CD4-positive, alpha-beta T cell (primary cell): ENCODE measurements at places on chromosomes 4 and X.
A peak's percentile ranks its signal among the peaks of the same experiment; 100 is the strongest.

DNA sequence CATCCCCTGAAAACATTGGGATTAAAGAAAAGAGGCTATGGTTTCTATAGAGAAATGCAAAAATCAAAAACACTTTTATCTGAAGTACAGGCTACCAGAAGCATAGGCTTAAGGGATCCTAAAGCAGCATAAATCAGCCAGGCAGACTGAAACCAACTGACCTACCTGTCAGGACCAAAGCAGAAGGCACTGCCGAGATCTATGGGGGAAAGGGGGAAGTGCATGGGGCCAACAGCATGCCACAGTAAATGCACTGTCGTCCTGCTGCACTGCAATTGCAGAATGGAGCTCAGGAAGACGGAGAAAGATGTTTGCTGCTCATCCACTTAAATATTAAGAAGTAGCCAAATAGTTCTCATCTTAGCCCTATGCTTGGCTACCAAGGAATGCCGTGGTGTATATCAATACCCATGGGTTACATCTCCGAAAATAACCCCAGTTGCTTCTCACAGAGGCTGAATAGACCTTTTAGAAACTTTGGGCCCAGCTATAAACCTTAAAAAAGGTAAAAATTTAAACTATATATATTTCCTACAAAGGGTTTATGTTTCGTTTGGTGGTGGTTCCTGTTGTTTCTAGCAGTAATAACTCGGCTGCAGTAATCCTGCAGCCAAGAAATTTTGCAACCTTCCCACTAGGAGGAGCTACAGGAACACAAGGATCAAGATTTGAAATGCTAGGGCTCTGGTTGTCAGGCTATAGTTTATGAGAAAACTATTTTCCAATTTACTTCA lies 312.2 kb upstream of the DIAPH2 start:
- no peak for DNase-seq

- no peak for DNase-seq
These were observed 27.4 kb downstream of the PHKA2 start for GRCh38 chrX:18956303-18957032.

DNA sequence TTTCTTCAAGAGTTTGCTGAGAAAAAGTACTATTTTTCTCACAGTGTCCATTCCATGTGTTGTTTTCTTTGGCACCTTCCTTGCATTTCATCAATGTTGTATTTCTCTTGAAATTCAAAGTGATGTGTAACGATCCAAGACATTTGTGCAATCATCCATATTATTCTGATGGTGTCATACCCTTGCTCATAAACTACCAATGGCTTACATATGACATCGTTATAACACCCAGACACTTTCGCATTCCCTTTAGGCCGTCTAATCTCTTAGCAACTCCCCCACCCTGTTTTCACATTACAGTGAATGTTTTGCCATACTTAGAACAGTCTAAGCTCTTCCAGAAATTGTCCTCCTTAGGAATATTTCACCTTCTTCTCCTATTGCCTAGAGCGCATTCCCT lies 1779.0 kb downstream of the PCDH7 start:
- DNase-seq: no peak

- peak; percentile 12 for DNase-seq
These were observed 851 bp downstream of the POLR2B start for GRCh38 chr4:56979421-56980072.

DNA sequence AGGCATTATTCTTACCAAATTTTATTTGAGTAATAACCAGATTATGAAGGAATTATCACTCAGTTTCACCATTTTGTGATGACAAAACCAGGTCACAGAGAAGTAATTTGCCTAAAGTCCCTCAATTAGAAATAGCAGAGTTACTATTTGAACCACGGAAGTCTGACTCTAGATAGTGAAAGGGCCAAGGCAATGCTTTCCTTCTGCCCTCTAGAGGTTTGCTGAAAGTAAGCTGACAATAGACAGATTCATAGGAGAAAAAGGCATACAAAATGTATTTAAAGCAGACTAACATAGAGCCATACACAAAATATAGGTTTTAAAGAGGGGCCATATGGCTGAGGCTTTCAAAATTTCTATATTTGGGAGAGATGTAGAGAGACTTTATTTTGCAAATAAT lies 43.1 kb downstream of the CXXC4 start:
- DNase-seq: no peak

DNA sequence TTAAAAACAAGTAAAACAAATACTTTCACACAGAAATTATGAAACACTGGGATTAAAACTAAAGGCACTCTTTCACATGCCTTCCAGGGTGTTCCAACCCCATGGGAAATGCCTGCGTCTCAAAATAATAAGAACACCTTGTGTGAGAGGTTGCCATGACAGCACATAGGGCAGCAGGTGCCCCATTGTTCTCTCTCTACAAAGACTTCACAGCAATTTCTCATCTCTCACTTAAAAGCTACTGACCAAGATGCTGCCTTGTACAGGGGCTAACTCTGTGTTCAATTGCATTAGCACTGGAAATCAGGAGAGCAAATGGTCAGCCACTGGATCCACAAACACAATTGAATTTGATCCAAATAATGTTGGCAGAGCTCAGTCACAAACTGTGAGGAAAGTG lies 102.5 kb upstream of the GALNTL6 start:
- no peak for DNase-seq

GRCh38 chrX:44240036-44240435 lies 103.4 kb downstream of the EFHC2 start:
- no peak for DNase-seq

DNA sequence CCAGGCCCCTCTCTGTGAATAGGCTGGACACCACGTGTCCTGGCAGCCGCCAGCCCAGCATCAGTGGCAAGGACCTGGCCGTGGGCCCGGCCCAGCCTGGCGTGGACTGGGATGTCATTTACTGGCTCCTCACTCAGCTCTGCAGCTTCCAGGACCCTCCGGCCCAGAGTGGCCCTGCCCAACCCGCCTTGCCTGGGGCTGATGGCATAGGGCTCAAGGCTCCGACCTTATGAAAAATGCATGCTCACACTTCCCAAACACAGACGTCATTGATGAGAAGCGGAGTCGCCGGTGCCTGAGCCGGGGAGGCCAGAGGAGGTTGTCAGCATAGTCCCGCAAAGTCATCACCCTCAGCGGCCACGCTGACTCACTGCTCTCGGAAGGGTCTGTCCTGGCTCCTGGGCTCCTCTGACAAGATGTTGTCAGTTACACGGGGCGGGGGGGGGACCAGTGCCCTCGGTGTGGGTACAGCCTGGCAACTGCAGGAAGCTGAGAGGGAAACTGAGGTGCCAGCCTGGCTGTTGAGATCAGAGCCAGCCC lies 14.3 kb downstream of the CFAP99 start:
- DNase-seq: no peak
